ENCODE measurements at places on chromosomes 13 and 19.

DNA sequence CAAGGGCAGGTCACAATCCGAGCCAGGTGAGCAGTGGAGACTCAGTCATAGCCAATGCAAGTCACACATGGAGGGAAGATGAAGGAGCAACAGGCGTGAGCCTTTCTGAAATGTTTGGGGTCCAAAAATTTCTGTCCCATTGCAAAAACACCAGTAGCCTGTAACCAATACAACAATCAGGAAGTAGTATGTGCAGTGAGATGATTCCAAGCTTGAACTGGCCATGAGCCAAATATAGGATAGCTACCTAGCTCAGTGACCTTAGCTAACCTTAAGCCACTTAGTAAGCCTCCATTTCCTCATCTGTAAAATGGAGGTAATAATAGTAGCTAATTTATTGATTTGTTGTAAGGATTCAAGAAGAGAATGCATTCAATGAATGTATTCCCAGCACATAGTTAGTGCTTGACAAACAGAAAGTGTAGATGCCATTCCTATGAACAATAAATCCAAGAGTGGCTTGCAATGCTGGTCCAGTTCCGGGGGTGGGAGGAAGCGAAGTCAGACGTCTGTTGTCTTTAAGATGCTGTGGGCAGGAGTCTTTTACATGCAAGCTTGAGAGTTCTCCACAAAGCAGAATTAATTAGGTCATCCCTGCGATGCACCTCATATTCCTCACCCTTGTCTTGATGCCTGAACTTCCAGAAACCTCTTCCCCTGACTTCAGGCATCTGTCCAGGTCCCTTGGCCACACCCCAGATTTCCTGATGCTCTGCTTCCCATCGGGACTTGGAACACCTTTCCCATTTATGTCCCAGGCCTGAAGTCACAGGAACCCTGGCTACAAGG, 195.7 kb upstream of the UBL3 start:
- DNase-seq = peak; percentile 23

DNA sequence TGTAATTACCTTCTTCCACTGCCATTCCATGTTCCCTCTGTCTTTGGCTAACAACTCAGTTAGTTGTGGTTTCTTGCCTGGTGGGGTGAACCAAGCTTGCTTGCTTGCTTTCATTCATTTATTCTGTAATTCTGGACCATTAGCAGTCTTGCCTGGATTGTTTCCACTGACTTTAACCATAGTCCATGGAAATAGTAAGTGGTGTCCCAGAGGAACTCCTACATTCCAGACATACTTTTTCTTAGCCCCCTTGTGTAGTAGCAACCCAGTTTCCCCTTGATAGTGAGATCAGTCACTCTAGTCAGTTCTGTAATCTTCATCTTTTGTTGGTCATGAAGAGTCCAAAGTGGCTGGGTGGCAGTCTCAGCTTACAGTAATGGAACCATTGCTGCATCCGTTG, 23.2 kb downstream of the PDS5B start:
- DNase-seq = no peak

GRCh38 chr19:23002690-23003422, at the start of gene ZNF728:
ZNF728 (minus strand) TSS chr19:23003176; CDS start chr19:23003030, 146 bp downstream.
- no peak for DNase-seq

- no peak for DNase-seq
Measured at GRCh38 chr13:95956589-95957148, 96.5 kb downstream of the UGGT2 start.

DNA sequence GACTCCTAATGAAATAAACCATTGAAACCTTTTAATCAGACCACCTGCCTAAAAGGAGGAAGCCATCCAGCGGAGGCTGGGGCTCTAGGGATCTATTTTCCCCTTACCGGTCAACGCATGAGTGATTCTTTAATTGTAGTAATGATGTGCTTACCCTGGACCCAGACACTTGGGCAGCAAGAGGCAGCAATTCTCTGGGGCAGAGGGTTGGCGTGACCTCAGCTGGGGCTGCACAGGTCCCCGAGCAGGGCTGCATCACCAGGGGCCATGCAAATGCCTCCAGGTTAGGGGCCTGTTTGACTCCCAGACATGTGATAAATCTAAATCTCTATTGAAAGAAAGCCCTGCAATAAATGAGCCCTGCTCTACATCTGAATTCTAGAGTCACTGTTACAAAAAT, 194.2 kb upstream of the TSHZ3 start:
- DNase-seq = no peak

GRCh38 chr19:10346509-10346908, 7.1 kb upstream of the ICAM3 start:
- no peak for DNase-seq

DNA sequence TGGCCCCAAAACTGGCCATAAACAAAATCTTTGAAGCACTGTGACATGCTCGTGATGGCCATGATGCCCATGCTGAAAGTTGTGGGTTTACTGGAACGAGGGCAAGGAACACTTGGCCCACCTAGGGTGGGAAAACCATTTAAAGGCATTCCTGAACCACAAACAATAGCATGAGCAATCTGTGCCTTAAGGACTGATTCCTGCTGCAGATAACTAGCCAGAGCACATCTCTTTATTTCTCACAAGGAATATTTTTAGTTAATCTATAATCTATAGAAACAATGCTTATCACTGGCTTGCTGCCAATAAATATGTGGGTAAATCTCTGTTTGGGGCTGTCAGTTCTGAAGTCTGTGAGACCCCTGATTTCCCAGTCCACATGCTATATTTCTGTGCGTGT, 10.3 kb upstream of the ZNF726 start:
- no peak for DNase-seq

DNA sequence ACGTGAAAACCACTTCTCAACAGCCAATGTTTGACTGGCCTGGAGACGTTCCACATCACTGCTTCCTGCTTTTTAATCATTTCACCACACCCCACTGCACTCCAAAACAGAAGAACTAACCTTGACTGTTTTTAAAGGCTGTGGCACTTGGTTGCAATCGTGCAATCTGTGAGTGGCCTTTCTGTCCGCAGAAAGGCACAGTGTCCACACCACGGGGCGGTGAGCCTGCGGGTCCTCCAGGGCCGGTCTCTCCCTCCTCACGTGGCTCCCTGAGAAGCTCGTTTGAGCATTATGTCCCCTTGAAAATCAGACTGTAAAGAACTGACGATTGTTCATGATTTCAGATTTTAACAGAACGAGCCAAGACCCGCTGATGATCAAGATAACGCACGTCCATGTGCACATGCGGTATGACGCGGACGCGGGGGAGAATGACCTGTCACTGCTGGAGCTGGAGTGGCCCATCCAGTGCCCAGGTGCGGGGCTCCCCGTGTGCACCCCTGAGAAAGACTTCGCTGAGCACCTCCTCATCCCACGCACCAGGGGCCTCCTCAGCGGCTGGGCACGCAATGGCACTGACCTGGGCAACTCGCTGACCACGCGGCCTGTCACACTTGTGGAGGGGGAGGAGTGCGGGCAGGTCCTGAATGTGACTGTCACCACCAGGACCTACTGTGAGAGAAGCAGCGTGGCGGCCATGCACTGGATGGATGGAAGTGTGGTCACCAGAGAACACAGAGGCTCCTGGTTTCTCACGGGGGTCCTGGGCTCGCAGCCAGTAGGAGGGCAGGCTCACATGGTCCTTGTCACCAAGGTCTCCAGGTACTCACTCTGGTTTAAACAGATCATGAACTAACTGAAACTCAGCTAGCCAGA, 13.0 kb downstream of the PROZ start:
- no peak for DNase-seq

- no peak for DNase-seq
Measured at GRCh38 chr19:436413-436950, 24.4 kb downstream of the SHC2 start.

DNA sequence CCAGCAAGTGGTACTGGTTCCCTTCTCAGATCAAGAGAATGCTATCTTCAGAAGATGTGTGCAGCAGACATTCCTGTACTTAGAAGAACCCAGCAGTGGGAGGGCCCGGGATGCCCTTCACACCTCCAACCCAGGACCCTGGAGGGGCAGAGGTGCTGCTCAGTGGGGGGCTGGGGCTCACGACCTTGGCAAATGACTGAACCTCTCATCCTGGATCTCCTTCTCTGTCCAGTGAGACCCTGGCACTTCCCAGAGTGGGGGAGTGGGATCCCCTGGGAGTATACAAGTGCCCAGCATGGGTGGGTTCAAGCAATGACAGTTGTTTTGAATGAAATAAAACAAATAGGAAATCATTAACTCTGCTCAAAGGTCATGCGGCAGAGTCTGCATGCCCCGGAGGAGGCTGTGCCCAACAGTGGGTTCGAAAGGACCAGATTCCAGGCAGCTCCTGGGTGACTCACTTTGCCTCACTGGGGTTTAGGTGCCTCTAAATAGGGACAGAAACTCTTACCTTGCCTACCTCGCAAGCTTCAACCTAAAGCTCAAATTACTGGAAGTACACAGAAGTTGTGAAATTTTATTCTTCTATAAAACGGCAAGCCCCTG, 26.9 kb downstream of the GGACT start:
- DNase-seq = no peak

DNA sequence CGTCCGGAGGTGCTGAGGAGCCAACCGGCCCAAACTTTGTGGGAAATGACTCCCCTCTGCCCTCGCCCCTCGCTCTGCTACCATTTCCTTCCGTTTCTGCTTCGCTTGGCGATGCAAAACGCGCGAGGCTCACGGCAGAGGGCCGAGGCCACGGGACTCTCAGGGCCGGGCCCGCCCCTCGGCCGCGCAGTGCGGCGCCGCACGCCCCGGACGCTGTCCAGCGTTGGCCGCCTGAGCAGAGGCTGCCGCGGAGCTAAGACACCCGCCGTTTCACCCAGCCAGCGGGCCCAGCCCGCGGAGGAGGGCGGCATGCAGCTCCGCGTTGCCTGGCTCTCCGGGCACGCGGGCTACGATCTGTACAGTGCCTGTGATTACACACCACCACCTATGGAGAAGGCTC, 2.1 kb upstream of the ZNF578 start:
- DNase-seq = no peak

DNA sequence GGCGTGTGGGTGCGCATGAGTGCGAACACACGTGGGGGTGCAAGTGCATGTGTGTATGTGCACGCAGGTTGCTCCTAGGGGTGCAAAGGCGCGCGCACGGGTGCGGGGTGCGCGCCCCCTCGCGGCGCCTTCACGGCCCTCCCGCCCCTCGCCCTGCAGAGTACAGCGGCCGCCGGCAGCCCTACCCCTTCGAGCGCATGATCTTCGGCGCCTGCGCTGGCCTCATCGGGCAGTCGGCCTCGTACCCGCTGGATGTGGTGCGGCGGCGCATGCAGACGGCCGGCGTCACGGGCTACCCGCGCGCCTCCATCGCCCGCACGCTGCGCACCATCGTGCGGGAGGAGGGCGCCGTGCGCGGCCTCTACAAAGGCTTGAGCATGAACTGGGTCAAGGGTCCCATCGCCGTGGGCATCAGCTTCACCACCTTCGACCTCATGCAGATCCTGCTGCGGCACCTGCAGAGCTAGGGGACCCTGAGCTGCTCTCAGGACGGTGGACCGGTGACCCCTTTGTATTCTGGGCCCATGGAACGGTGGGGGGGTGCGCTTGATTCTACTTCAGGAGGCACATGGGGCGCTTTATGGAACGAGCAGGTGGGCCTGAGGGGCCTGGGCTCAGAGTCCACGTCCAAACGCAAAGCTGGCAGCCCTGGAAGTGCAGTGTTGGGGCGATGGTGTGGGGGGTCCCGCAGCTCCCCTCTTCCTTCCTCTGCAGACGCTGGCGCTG, 27.7 kb downstream of the TMEM161A start:
- DNase-seq = no peak

DNA sequence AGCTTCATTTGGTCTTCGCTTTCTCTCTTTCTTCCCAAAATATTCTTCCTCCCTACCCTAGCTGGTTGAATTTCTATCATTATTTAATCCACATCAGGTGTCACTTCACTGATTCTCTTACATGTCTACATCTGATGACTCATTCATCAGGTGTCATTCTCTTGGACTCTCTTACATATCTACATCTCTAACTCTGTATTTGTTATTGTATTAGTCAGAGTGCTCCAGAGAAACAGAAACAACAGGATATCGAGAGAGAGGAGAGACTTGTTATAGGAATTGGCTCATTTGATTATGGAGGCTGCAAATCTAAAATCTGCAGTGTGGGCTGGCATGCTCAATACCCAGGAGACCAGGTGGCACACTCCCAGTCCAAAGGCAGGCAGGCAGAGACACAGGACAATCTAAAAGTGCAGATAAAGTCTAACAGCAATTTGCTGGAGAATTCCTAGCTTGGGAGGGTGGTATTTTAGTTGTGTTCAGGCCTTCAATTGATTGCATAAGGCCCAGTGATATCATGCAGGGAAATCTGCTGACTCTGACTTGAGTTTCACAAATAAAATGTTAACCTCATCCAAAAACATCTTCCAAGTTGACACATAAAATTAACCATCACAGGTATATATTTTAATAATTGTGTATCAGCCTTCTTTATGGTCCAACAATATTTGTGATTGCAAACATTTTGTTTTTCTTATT, 541.4 kb upstream of the SLITRK5 start:
- DNase-seq = peak; percentile 48

DNA sequence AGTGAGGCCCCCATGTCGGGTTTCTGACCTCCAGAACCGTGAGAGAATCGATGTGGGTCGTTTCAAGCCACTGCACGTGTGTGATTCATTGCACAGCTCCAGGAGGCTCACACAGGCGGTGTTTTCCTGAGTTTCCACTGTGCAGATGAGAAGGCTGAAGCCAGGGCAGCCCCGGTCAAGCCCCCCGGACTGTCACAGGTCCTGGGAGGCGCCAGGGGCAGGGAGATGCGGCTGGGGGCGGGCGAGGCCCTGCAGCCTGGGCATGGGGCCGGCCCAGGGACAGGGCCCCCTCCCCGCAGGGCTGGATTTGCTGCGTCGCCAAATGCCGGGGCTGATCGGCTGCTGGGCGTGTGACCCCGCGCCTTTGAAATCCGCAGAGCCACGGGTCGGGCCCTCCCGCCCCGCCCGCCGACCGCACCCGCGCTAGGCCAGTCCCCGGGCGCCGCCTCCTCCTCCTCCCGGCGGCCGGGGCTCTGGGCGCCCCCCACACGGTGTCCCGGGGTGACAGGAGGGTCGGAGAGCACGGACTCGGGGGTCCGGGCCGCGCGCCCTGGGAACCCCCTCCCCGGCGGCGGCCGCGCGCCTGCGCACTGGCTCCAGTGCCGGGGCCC, 9.9 kb upstream of the MKNK2 start:
- DNase-seq = peak; percentile 67

DNA sequence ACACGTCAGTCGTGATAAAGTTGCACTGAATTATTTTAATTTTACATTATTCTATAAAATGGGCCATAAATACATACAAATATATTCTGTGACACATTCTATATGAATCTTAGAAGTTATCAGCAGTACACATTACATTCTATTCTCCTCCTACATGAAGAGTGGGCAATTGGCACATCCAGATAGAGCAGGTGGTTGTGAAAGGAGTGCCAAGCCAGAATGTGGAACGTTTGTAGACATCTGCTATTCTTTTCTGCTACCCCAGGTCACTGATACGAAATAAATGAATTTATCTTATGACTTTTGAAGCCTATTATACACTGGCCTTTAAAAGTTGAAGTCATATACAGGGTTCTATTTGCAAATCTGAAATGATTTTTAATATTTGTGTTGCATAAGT, 373.2 kb downstream of the PCDH17 start:
- DNase-seq = no peak

Data from kidney glomerular epithelial cell (primary cell).